ENCODE measurements at places on chromosomes 2 and 18.

DNA sequence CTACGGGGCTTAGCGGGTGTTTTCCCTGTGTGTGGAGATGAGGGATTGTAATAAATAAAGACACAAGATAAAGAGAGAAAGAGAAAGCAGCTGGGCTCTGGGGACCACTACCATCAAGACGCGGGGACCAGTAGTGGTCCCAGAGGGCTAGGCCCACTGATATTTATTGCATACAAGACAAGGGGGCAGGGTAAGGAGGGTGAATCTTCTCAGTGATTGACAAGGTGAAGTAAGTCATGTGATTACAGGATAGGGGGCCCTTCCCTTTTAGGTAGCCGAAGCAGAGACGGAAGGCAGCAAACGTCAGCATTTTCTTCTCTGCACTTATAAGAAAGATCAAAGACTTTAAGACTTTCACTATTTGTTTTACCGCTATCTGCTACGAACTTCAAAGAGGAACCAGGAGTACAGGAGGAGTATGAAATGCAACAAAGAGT, 4.5 kb upstream of the GAL3ST2 start:
- peak; percentile 24 for DNase-seq

GRCh38 chr2:217661378-217661777, 341.4 kb downstream of the TNS1 start:
- no peak for DNase-seq

DNA sequence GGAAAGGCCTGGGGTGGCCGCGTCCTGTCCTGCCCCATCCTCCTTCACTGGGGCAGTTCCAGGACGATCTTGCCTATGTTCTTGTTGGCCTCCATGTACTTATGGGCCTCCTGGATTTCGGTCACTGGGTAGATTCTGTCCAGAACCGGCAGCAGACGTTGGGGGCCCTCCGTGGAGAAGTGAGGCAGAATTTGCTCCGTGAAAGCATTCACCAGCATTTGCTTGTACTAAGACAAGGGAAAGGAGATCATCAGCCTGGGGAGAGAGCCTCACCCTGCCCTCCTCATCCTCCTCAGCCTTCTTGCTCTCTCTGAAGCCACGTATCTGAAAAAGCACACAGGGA, 1.4 kb upstream of the SF3B6 start:
- DNase-seq, result no peak

DNA sequence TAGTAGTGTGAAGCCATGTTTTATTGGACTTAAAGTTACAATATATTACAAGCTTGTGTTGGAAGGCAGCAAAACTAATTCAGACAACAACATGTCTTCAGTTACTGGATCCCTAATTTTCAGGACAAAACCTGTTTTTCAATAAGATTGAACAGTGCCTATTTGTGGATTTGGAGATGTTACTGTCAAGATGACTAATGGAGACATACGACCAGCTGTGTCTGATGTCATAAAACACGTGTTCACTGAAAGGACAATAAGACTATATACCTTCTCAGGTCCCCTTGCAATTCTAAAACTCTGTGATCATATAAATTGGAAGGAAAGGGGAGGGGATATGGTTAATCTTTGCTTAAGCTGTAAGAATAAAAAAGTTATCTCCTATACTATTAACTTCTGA, 21.7 kb downstream of the METTL21A start:
- DNase-seq, result no peak

GRCh38 chr2:4151521-4151920, 448.1 kb downstream of the DCDC2C start:
- DNase-seq, result no peak

- no peak for DNase-seq
Measured at GRCh38 chr2:160581035-160581434, 87.4 kb upstream of the RBMS1 start.

DNA sequence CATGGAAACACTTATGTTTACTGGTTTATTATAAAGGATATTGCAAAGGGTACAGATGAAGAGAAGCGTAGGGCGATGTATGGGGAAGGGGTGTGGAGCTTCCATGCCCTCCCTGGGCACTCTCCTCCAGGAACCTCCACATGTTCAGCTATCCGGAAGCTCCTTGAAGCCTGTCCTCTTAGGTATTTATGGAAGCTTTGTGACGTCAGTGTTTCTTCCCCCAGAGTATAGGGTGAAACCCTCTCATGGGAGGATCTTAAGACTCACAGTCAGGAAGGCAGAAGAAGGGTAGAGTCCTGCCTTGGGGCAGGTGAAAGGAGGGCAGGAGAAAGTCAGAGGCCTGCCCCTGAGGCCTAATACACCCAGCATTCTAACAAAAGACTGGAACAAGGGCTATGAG, 61.3 kb upstream of the CREB1 start:
- no peak for DNase-seq
